Kidney epithelial cell (primary cell): ENCODE measurements at places on chromosomes 5 and 9.

DNA sequence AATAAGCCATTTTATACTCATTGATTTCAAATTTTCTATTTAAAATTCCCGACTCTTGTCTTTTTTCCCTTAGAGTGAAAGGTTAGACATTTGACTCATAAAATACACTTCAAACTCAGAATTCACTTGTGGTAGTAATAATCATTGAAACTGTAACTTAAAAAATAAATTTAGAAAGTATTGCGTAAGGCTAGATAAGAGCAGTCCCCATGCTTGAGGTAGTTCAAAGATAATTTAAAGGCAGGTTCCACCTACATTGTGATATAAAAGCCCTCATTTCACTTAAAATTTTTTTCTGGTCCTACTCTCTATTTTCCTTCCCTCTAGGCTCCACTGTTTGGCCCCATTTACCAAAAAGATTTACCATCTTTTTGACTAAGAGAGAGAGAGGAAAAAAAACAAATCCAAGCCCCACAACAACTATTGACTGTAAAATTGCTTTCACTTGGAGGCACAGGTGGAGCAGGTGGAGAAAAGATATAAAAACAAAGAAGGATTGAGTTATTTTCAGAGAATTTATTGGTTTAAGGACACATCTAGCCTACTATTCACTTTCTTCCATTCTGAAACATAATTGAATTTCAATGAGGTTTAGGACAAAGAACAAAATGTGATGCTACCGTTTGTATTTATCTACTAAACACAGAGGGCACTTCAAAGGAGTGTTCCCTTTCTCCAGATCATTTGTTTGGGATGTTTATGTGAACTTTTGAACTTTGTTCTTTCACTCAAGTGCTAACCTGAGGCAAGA, 61.0 kb downstream of the FBXO4 start:
- no peak for DNase-seq

- DNase-seq: no peak
Observed at GRCh38 chr9:124262649-124262972, 4.9 kb downstream of the NEK6 start.

GRCh38 chr5:147081311-147081764, 153.5 kb upstream of the STK32A start:
- no peak for DNase-seq

GRCh38 chr5:131671409-131671808, 36.4 kb upstream of the RAPGEF6 start:
- no peak for DNase-seq

- no peak for DNase-seq
Observed at GRCh38 chr5:94691291-94691690, 72.8 kb downstream of the SLF1 start.

- peak; percentile 5 for DNase-seq
Observed at GRCh38 chr5:136686192-136686872, 321.0 kb upstream of the TRPC7 start.

DNA sequence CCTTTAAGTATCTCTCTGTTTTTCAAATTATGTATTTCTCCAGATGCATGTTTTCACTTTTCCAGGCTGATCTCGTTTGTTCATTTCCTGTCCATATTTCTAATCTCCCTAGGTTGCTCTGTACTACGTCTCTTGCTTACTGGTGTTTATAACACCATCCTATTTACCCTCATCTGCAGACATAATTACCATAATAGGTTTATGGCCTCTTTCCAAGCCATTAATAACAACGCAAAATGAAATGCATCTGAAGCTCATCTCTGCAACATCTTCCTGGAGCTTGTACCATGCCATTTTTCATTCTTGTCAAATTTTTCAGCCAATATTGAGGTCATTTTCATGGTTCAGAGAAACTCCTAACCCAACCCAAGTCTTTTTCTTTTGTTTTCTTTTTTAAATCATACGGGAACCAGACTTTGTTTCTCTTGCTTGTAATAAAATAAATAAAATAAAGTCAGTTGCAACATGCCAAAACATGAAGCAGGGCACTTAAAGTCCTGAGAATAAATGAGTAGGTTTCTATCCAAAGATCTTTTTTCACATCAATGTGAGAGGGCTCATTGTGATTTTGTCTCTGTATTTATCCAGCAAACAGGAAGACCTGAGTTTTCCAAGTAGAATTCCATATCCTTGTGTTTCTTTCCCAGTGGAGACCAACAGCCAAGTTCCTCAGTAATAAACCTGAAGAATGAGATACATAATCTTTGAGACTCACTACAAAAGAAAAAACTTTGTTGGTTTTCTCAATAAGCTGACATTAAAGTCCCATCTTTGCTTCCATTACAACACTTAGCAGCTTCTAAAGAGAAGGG, 37.0 kb downstream of the DPYSL3 start:
- DNase-seq: no peak

- no peak for DNase-seq
Observed at GRCh38 chr5:171092194-171092593, 216.9 kb upstream of the TLX3 start.

DNA sequence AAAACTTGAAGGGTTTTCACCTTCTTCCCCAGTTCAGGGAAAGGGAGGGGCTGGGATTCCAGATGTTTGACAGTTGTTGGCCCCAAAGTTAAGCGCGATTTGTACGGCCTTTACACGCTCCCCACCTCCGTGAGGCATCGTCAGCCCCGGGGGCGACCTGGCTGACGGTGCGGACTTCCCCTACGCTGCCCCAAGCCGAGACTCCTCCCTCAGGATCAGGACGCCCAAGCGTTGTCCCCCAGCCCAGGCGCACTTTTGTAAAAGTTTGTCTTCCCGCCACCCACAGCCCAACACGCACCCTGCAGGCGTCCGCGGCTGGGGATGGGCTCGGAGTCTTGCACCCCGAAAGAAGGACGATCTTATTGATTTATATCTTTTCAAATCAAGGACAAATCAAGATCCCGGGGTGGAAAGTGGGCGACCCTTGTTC, 713 bp downstream of the MOB3B start:
- DNase-seq: no peak

- DNase-seq: no peak
Observed at GRCh38 chr5:79181419-79182022, 54.4 kb upstream of the JMY start.

DNA sequence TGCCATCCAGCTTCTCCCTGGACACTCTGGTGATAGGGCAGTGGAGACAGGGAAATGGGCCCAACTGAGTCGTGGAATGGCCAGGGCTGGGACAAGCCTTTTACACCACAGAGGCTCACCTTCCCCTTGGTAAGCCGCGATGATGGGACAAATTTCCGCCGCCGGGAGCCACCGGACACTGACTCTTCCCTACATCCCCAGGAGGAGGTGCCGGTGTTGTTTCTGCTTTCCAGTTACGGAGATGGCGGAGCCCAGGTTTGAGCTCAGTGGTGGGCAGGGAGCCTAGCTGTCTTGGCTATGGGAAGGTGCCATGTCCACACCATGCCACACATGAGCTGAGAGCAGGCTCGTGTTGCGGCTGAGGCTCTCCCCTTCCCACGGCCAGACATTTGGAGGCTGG, 19.9 kb upstream of the WNK2 start:
- no peak for DNase-seq

- no peak for DNase-seq
Observed at GRCh38 chr5:175867587-175868347, 3.6 kb upstream of the CPLX2 start.

DNA sequence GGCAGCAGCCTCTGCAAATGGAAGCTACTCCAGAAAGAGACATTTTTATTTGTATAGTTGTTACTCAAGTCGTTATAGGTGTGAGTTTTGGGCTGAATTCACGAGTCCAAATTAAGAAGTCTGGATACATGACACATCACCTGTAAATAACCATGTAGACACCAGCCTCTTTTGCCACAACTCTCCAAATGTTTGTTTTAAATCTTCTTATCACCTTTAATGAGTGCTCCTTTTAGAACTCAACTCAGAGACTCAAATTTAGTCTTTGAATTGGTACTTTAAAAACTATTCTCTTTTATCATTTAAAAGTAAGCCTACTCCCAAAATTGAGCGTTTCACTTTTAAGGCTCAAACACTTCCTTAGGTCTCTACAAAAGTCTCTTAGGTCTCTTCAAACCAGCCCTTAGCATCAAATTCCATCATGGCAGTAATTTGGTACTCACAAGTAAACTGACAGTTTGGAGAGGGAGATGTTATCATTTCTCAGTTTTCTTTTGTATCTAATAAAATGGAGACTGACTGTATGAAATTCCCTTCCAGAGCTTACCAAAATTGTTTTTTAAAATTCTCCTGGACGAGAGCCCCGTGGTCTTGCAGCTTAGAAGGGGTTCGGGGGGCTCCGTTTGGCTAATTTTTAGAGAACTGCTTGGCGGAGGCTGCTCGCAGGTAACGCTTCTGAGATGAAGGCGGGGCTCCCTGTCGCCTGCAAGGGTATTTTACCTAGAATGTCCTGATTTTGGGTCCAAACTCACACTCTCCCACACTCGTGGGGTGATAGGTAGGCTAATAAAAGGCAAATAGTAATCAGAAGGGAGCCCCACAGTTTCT, 194.6 kb downstream of the MEF2C start:
- DNase-seq: no peak

DNA sequence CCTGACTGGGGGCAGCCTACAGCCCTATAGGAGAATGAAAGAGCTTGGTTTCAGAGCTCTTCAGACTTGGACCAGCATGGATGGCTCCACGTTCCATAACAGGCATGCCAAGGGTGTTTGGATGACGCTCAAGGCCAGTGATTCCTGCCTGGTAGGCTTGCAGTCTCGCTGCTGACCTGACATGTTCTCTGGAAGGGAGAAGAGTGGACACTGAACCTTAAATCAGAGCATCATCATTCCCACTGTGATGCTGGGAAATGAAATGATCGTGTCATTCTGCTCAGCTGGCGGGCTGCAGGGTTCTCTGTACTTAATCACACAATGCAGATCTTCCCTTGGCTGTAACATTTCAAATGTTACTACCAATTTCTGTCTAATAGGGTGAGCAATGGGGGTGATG, 57.0 kb downstream of the CFAP90 start:
- no peak for DNase-seq

- no peak for DNase-seq
Observed at GRCh38 chr5:56389261-56389660, 156.1 kb upstream of the ANKRD55 start.

GRCh38 chr9:122179690-122180074, 20.0 kb downstream of the MORN5 start:
- no peak for DNase-seq

GRCh38 chr5:107428303-107428813, 242.4 kb downstream of the EFNA5 start:
- DNase-seq: no peak

- DNase-seq: no peak
Observed at GRCh38 chr5:108730617-108731340, 16.9 kb upstream of the FER start.

- DNase-seq: no peak
Observed at GRCh38 chr5:107275333-107275732, 395.4 kb downstream of the EFNA5 start.

DNA sequence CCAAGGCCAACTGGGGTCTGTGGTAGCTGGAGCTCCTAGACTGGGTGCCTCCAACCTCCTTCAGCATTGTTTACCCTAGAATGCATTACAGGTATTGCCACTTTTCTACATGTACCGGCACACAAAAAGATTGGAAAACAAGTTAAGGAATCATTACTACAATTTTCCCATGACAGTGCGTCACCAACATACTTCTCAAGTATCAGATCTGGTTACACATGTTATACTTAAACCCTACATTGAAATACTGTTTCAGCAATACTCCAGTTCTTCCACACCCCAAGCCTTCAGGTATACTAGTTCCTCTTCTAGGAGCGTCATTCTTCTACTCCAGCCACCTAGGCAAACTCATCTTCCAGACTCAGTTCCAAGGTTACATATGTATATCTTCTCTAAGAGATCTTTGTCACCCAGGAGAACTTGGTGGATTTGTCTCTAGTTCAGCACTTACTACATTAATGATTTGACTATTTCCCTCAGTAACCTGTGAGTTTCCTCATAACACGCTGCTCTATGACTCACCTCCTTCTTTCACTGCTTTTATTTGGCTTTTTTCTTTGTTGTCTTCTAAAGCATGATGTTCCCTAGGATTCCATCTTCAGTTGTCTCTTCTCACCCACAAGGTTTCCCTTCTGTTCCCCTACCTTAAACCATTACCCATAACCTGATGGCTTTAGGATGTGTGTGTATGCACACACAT, 217.0 kb downstream of the AP3B1 start:
- no peak for DNase-seq

DNA sequence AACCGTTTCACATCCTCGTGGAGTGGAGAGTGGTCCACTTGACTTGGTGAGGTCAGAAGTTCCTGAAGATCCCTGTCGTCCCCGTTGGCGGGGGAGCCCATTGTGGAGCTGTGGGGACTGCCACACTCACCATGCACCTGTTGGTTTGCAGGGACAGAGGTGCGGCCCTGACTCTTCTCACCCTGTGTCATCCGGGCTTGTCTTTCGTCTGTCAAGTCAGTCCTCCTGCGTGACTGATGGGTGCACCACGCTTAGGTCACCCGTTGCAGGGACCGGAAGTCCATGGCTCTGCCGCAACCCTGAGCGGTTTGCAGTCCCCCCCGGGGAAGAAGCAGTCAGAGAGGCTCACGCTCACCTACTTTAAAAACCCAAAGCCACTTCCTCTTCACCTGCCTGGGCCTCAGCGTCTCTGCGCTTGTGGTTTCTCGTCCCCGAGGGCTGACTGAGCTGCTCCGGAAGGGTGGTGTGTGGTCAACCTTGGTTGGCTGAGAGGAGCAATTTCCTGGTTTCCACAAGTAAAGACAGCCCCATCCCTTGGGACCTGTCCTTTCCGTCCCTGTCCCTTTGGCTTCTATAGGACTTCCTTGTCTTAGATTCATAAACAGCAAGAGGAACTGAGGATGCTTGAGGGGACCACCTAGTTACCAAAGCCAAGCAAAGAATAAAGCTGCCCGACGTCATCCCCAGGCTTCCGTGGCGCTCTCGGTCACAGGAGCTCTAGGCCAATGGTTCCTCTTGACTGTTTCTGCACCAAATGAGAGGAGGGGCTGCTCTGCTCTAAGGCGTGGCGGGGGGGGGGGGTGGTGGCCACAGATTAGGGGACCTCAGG, 53.2 kb downstream of the USP20 start:
- no peak for DNase-seq

DNA sequence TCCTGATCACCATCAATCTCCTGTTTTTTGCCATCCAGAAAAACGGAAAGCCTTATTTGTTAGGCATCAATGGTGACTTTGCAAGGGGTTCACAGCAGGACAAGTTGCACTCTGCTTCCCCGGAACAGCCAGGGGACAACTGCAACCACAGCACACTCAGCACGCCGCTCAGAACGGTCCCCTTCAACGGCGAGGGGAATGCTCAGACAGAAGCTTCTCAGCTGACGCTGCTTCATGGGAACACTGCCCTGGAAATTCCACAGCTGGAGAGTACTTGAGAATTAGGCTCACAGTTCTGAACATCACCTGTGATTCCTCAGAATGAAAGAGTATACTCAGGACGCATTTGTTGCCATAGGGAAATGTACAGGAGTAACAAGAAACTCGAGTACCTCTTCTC, 40.1 kb upstream of the PLPP6 start:
- DNase-seq: no peak

GRCh38 chr5:133824661-133825254, 143.7 kb downstream of the C5orf15 start:
- no peak for DNase-seq

- DNase-seq: no peak
Observed at GRCh38 chr5:2207416-2208238, 324.9 kb upstream of the IRX4 start.
